ENCODE measurements at places on chromosomes 5 and 9.

- DNase-seq, result peak; percentile 34
Measured at GRCh38 chr9:131620764-131621520, 75.6 kb downstream of the PRRT1B start.

DNA sequence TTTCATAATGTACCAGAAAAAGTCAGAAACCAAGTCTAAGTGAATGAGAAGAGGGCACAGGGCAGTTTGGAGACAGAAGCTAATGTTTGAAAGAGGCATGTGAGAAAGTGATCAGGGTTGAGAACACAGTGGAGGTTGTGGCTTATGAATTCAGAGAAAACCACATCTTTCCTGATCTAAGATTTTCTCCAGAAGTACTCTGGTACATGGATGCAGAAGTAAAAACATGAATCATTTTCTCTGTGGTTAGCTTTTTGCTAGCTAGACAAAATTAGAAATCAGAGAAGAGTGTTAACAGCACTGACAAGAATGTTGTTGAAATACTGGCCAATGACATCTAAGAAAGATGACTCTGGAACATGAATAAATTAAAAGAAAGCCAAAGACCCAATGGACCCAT lies 541.1 kb downstream of the DNAH5 start:
- DNase-seq, result no peak

GRCh38 chr5:124302533-124302932 lies 443.9 kb downstream of the ZNF608 start:
- no peak for DNase-seq

- no peak for DNase-seq
Measured at GRCh38 chr5:171739271-171739670, 46.3 kb upstream of the SMIM23 start.

- DNase-seq, result no peak
Measured at GRCh38 chr5:150492621-150493020, 15.3 kb upstream of the NDST1 start.

DNA sequence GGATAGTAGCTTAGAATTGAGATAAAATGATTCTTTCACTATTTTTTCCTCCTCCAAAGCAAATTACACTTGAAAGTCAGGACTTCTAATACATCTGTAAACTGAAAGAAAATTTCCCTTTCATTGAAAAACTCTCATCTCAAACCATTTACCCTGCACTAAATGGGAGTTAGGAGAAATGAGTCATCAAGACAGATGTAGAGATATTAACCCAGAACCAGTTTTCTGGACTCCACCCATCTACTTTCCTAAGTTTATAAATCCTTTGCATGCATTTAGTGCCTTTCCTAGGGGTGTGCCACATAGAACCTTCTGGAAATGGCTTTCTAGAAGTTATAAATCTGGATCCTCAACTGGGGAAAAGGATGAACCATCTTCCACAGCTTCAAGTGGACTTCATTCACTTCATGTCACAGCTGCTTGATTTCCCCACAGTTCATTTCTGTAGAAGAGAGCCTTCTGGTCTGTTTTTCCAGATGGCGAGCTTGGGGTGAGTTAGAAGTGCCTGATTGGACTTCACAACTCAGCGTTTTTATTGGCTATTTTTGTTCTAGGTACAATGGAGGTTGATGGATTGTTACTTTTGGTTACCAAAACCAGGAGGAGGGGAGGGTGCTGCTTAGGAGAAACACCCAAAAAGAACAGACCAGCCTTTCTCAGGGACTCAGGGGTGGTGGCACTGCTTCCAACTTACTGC lies 72.5 kb upstream of the GPR151 start:
- no peak for DNase-seq

DNA sequence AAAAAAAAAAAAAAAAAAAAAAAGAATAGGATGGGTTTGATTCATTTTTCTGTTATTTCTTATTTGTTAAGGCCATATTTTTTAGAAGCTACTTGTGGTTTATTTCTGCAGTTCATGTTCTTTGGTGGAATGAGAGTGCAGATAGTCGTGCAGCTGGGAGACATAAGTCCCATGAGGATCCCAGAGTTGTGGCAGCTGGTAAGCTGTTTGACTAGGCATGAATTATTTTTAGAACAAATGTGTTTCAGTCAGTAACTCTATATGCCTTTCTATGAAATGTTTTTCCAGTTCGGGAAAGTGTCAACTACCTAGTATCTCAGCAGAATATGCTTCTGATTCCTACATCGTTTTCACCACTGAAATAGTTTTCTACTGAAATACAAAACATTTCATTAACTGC lies 5.0 kb upstream of the NIPSNAP3B start:
- DNase-seq, result no peak

All from G401 (cell line).